ENCODE measurements at places on chromosomes 13 and 19.
A peak's percentile ranks its signal among the peaks of the same experiment; 100 is the strongest.

DNA sequence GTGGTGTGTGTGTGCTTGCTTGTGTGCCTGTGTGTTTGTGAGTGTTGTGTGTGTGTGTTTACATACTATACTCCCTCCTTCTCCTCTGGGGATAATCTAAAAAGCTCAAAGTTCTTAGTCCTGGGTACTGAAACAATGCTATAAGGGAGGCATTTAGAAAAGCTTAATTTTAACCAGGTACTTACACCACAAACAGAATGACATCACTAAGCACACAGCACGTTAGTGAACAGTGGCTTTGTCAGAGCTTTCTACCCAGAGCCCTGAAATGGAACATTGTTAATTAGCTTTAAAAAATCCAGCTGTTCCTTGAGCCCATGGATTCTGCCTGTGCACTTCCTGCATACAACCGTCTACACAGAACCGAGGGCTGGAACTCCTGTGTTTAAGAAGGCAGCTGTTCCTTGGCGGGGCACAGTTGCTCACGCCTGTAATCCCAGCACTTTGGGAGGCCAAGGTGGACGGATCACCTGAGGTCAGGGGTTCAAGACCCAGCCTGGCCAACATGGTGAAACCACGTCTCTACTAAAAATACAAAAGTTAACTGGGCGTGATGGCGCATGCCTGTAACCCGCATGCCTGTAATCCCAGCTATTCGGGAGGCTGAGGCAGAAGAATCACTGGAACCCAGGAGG lies 69.6 kb upstream of the RNF113B start:
- H3K4me1 ChIP-seq = no peaks in the 10 kb centered on the region
- no peak for DNase-seq
- H3K36me3 ChIP-seq = no peaks in the 10 kb centered on the region
- no peak overlapping the region for H3K27ac ChIP-seq

DNA sequence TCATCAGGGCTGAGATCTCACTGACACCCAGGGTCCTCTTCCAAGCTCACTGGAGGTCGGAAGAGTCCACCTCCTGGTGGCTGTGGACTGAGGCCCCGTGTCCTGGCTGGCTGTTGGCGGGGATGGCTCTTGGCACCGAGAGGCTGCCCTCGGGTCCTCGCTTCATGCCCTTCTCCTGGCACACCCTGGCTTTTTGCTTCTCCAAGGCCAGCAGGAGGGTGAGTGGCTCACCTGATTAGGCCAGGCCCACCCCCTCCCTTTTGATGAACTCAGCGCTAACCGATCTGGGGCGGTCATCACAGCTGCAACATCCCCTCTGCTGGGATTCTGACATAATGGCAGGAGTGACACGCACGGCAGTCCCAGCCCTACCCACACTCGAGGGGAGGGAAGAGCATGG lies 4.4 kb downstream of the SLC39A3 start:
- peaks cover 43% of the 10 kb centered on the region for H3K4me1 ChIP-seq
- H3K4me3 ChIP-seq = no peak overlapping the region
- peaks cover 9% of the 10 kb centered on the region for H3K36me3 ChIP-seq
- H3K27me3 ChIP-seq = peaks cover 4% of the 10 kb centered on the region

- H3K27me3 ChIP-seq = no peaks in the 10 kb centered on the region
- H3K4me1 ChIP-seq = no peaks in the 10 kb centered on the region
- H3K27ac ChIP-seq = no peak overlapping the region
- DNase-seq = no peak
- no peak overlapping the region for H3K4me3 ChIP-seq
Measured at GRCh38 chr13:99757756-99758459, 213.7 kb downstream of the ZIC5 start.

GRCh38 chr19:45641274-45642105 lies 2.3 kb upstream of the EML2 start:
- no peaks in the 10 kb centered on the region for H3K36me3 ChIP-seq
- DNase-seq = peak; percentile 88
- H3K27ac ChIP-seq = peak overlapping the region; percentile 99
- peaks cover 11% of the 10 kb centered on the region for H3K27me3 ChIP-seq
- H3K4me3 ChIP-seq = peak overlapping the region; percentile 94

DNA sequence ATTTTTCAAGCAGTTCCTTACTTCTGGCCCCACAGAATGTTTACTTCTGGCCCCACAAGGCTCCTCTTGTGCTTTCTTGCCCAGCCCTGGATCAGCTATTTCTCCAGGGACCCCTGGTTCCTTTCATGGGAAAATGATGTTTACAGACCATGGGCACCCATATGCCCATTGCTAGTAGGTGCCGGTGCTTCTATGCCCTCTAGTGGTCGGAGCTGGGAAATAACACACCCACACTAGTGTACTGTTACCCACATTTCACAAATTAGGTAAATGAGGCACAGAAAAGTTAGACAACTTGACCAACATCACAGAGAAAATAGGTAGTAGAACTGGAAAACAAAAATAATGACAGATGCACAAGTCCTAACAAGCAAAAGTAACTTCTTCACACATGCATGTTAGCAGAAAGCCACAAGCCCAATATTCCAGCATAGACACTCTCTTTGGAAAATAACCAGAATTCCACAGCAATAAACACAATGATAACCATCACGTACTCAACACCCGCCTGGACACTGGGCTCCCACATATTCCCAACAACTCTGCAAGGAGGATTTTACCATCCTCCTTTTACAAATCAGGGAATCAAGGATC lies 1.3 kb upstream of the CEACAM6 start:
- peak; percentile 32 for DNase-seq
- H3K27ac ChIP-seq = no peak overlapping the region
- H3K27me3 ChIP-seq = peaks cover 3% of the 10 kb centered on the region
- H3K36me3 ChIP-seq = no peaks in the 10 kb centered on the region
- H3K4me3 ChIP-seq = no peak overlapping the region

GRCh38 chr13:101473458-101473857 lies 21.0 kb downstream of the ITGBL1 start:
- no peaks in the 10 kb centered on the region for H3K36me3 ChIP-seq
- H3K27ac ChIP-seq = no peak overlapping the region
- H3K4me1 ChIP-seq = no peaks in the 10 kb centered on the region
- no peak for DNase-seq
- H3K27me3 ChIP-seq = no peaks in the 10 kb centered on the region

DNA sequence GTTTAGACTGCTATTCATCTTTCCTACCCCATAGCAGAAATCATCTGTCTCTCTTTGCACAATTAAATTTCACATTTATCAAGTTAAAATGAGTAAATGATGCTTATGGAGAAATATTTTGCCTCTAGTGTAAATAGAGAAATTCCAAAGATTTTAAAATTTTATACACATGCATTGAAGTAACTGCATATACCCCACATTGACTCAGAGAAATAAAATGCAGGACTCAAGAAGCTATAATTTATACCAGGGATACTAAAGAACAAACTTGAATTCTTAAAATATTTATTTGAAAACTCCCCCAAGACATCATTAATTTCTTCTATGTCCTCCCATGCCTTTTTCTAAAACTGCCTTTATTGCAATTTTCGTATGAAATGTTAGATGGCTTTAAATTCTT lies 165.8 kb downstream of the DIAPH3 start:
- no peak overlapping the region for H3K27ac ChIP-seq
- H3K4me1 ChIP-seq = no peaks in the 10 kb centered on the region
- no peaks in the 10 kb centered on the region for H3K36me3 ChIP-seq
- H3K4me3 ChIP-seq = no peak overlapping the region

DNA sequence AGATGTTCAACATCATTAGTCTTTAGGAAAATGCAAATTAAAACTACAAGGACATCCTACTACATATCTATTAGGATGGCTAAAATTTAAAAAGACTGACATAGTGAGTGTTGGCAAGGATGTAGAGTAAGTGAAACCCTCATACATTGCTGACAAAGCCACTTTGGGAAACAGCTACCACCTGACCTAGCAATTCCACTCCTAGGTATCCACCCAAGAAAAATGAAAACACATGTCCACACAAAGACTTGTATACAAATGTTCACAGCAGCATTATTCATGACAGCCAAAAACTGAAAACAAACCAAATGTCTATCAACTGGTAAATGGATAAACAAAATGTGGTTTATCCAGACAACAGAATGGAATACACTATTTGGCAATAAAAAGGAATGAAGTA lies 51.7 kb upstream of the DOCK9 start:
- H3K36me3 ChIP-seq = peaks cover 4% of the 10 kb centered on the region
- no peak for DNase-seq
- H3K27ac ChIP-seq = no peak overlapping the region
- peaks cover 1% of the 10 kb centered on the region for H3K27me3 ChIP-seq

DNA sequence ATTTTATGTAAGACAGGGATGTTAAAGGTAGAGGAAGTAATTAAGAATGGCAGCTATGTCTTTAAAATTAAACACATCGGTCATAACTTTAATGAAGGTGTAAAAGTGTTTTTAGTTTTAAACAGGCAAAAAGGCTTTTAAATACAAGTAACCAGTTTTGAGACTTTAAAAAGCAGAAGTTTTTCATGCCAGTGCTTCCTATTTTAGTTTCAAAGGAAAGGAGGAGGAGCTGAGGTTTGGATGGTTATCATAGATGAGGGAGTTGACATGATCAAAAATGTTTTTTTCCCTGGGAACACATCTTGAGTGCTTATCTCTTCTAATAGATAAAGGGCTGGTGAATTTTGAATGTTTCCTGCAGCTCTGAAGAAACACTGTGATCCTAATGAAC lies 42.9 kb downstream of the LRCH1 start:
- no peak overlapping the region for H3K4me3 ChIP-seq
- no peak overlapping the region for H3K27ac ChIP-seq
- DNase-seq = no peak
- no peaks in the 10 kb centered on the region for H3K36me3 ChIP-seq
- peaks cover 60% of the 10 kb centered on the region for H3K4me1 ChIP-seq

GRCh38 chr13:78022164-78022877 lies 103.7 kb upstream of the EDNRB start:
- H3K27me3 ChIP-seq = no peaks in the 10 kb centered on the region
- peaks cover 10% of the 10 kb centered on the region for H3K36me3 ChIP-seq
- H3K27ac ChIP-seq = peak overlapping the region; percentile 83
- DNase-seq = peak; percentile 67

DNA sequence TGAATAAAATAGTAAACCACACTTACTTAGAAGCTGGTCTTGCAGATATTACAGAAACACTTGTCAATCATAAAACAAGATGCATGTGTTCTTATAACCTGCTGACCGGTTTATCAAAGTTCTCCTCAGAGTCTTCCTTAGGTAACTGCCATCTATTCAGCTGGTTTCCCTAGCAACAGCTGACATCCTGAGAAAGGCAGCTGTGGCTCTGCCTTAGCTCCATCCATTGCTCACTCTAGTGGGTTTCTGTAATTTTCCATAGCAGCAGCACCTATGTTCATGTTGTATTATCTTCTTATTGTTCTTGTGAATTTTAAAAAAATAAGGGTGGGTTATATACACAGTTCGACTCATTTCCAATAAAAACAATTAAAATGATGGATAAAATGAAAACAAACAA lies 87.8 kb downstream of the RAP2A start:
- H3K27me3 ChIP-seq = peaks cover 4% of the 10 kb centered on the region
- H3K4me3 ChIP-seq = no peak overlapping the region
- H3K27ac ChIP-seq = no peak overlapping the region
- H3K4me1 ChIP-seq = no peaks in the 10 kb centered on the region

- no peaks in the 10 kb centered on the region for H3K36me3 ChIP-seq
- H3K27me3 ChIP-seq = no peaks in the 10 kb centered on the region
- H3K4me3 ChIP-seq = no peak overlapping the region
- DNase-seq = no peak
- no peak overlapping the region for H3K27ac ChIP-seq
- no peaks in the 10 kb centered on the region for H3K4me1 ChIP-seq
Measured at GRCh38 chr13:50636007-50636704, 207.3 kb downstream of the DLEU7 start.

DNA sequence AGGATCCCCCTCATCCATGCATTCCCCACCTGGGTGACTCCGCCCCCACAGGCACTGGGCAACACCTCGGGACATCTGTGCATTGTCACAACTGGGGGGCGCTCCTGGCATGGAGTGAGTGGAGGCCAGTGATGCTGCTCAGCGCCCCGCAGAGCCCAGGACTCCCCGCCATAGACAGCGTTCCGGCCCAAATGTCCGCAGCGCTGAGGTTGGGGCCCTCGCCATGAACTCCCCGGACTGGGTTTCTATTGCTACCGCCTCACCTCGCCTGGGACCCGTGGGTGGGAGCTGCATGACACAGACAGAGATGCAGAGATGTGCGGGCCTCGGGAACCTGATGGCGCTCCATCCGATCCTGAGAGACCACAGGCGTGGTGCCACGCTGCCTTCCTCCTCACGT lies 4.6 kb downstream of the FZR1 start:
- no peak for DNase-seq
- H3K36me3 ChIP-seq = no peaks in the 10 kb centered on the region
- H3K4me3 ChIP-seq = no peak overlapping the region
- peaks cover 22% of the 10 kb centered on the region for H3K27me3 ChIP-seq
- no peak overlapping the region for H3K27ac ChIP-seq
- H3K4me1 ChIP-seq = peaks cover 51% of the 10 kb centered on the region

DNA sequence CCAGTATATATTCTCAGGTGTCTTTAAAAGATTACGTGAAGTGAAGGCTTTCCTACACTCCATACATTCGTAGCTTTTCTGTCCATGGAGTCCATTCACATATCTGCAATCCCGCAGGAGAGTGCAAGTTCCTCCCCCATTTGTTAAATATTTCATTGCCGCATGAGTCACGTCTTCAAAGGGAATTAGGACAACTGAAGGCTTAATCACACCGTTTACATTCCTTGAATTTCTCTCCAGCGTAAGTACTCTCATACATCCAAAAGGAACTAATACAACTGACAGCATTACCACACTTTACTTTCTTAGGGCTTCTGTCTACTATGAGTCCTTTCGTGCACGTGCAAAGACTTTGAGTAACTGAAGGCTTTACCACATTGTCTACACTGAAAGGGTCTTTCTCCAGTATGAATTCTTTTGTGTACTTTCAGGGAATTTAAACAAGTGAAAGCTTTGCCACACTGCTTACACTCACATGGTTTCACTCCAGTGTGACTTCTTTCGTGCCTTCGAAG lies 29.0 kb upstream of the ZNF564 start:
- no peak for DNase-seq
- H3K36me3 ChIP-seq = peaks cover 39% of the 10 kb centered on the region
- no peak overlapping the region for H3K4me3 ChIP-seq
- H3K27ac ChIP-seq = no peak overlapping the region

- no peaks in the 10 kb centered on the region for H3K27me3 ChIP-seq
- H3K27ac ChIP-seq = no peak overlapping the region
- H3K4me1 ChIP-seq = peaks cover 81% of the 10 kb centered on the region
- H3K4me3 ChIP-seq = no peak overlapping the region
- H3K36me3 ChIP-seq = peaks cover 40% of the 10 kb centered on the region
Measured at GRCh38 chr13:99377641-99378040, 70.4 kb upstream of the GPR183 start.

DNA sequence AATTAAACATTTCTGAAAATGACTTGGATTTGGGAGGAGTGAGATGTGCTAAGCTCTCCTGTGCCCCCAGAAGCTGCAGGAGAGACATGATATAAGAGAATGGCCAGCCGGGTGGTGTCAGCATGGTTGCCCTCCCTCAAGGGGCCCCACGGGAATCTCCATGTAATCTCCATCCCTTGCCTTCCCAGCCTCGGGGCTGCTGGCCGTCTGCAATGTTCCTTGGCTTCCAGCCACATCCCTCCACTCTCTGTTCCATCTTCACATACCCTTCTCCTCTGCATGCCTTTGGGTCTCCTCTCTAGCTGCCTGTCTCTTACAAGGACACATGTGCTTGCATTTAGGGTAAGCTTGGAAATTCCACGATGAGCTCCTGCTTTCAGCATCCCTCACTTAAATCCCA lies 172.0 kb downstream of the TSHZ3 start:
- H3K36me3 ChIP-seq = no peaks in the 10 kb centered on the region
- no peak overlapping the region for H3K4me3 ChIP-seq
- H3K4me1 ChIP-seq = no peaks in the 10 kb centered on the region
- peaks cover 2% of the 10 kb centered on the region for H3K27me3 ChIP-seq
- DNase-seq = no peak

All from immature natural killer cell (primary cell).